Heart right ventricle (tissue), 16 donors: ENCODE measurements at places on chromosomes 7 and 10. TPM values are rescaled to one million over a fixed set of nuclear protein-coding genes. Genes with fewer than 3 reads are reported as not detected.

The STEAP1B gene
- 0.44 TPM for polyA plus RNA-seq

The FAM221A gene
- polyA plus RNA-seq = 6.8 TPM

The SPDYE2 gene
- not detected for polyA plus RNA-seq

The PHKG1 gene
- polyA plus RNA-seq = 2.3 TPM

The PPP1R17 gene
- polyA plus RNA-seq = not detected

The CREM gene
- polyA plus RNA-seq = 37.8 TPM

The LEP gene
- 0.73 TPM for polyA plus RNA-seq

The ZNF488 gene
- 0.06 TPM for polyA plus RNA-seq
